Vagina (tissue), 2 donors: ENCODE measurements at places on chromosomes 4 and X.

- DNase-seq: no peak
Observed at GRCh38 chr4:100509386-100509785, 8.4 kb downstream of the EMCN start.

GRCh38 chr4:157591245-157591644 is 370.7 kb downstream of the GRIA2 start:
- DNase-seq: no peak

GRCh38 chrX:155188786-155189185 is 27.5 kb upstream of the VBP1 start:
- no peak for DNase-seq

DNA sequence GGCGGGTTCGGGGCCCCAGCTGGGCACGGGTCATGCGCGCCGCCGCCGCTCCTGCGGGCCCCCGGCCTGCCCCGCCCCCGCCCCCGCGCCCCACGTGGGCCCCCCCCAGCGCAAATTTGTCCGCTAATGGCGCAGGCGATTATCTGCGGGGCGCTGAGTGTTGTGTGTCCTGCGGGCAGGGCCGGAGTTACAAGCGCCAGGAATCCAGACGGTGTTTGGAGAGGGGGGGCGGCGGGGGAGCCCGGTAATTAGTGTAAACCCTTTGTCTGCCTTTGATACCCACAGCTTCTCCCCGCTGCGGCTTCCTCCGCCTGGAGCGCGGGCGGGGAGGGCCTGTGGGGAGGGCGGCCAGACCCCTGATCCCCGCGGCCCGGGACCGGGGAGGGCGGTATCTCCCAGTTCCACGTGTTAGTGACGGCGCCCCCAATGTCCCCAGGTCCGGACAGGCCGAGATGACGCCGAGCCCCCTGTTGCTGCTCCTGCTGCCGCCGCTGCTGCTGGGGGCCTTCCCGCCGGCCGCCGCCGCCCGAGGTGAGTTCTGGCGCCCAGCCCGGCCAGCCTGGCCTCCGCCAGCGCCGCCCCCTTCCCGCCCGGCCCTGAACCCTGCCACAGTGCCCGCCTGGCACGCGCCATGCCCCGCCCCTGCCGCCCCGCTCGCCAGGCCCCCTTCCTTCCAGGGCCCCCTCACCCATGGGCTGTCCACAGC is 761 bp downstream of the FGFRL1 start:
- DNase-seq: no peak

- DNase-seq: no peak
Observed at GRCh38 chr4:73904491-73904890, 35.3 kb downstream of the CXCL1 start.

DNA sequence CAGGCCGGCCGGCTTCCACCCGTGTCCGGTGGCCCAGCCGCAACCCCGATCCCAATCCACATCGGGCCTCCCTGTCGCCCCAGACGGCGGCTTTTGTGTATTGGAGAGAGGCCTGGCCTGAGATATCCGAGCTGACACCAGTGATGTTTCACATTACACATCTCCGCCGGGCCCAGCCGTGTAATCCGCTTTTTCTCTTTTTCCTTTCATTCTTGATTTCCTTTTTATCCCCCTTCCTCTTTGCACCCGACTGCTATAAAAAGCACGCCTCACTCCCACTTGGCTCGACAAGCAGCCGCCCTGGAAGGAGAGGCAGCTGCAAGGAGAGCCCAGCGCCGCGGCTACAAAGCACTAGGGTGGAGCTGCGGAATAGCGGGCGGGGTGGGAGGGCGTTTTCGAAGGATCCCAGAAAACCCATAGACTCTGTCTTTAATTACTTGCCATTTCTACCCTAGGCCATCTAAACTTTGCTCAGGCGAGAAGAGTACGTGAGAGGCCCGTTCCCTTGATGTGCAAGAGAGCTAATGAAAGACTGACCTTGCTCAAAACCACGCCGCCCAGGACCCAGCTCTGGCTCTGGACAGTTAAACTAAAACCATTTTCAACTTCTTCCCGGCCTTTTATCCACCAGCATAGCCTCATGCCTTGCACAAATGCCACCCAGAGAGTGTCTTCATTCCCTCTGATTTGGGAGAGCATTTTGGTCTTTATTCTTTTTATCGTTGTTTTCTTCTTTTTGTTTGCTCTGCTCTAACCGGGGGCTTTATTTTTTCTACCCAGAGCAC is 3.2 kb downstream of the PITX2 start:
- DNase-seq: no peak

DNA sequence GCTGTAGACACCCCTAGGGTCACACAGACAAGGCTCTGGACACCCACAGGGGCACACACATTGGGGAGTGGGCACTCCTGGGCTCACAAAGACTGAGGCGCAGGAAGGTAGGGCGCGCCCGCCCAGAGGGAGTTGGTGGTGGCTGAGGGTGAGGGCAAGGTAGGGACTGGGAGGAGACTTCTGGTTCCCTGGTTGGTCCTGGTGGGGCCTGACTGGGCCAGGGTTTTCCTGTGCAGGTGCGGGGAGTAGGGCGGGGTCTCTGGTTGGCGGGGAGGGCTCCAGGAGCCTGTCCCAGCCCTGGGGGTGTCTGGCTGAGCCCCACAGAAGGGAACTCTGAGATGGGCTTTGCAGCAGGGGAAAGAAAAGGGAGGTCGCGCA is 6.7 kb upstream of the WAS start:
- no peak for DNase-seq

DNA sequence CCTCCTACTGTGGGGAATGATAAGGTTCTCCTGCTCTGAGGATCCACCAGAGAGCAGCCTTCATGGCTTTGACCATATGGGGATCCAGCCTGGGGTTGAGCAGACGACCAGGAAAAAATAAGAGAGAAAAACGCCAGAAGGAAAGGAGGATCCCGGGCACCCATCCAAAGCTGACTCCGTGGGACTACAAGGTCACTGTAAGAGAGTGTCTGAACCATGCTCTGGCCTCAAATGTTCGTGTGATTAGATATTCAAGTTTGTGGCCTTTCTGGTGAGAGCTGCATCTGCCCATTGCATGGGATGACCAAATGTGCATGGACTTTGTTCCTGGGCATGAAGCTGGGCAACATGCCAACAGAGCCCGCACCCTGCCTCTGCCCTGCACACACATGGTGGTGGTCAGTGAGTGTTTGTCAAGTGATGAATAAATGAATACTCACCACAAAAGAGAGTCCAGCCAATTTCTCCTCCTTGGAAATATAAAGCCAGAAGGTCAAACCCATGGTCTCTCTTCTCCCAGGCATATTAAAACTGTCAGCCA is 346.0 kb upstream of the GATB start:
- no peak for DNase-seq

- no peak for DNase-seq
Observed at GRCh38 chr4:94468093-94468769, 16.5 kb downstream of the PDLIM5 start.

DNA sequence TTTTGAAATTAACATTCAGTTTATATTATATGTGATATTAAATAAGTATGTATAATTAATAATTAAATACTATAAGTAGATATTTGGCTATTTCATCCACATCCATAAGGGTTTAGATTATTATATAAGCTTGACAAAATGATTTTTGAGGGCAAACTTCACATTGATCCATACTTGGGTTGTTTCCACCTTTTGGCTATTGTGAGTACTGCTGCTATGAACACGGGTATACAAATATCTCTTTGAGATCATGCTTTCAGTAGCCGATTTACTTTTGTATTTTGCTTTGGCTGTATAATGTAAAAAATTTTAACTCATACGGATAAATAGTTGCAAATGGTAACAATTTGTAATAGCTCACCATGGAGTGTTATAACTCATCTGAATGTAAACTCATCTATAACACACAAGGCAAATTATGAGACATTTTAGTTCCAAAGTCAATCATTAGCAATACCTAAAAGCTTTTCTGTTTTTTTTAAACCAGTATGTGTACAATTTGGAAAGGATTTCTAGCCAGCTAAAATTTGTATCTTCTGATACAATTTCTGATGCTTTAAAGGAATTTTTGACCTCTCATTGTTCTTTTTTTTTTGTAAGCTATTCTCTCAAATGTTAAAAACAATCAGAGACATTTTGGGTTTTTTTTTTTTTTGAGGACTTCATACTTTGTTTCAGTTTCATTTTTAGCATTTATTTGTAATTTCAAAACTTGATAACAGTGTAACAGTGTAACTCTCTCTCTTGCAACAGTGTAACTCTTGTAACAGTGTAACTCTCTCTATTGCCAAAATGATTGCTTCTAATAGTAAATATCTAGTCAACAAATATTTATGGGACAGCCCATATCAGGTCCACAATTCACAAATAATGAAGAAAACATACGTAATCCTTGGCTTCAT is 51.8 kb upstream of the ARX start:
- DNase-seq: no peak

- DNase-seq: no peak
Observed at GRCh38 chr4:77220828-77221613, 64.0 kb downstream of the CCNG2 start.

GRCh38 chr4:86872135-86872534 is 20.1 kb downstream of the C4orf36 start:
- no peak for DNase-seq

DNA sequence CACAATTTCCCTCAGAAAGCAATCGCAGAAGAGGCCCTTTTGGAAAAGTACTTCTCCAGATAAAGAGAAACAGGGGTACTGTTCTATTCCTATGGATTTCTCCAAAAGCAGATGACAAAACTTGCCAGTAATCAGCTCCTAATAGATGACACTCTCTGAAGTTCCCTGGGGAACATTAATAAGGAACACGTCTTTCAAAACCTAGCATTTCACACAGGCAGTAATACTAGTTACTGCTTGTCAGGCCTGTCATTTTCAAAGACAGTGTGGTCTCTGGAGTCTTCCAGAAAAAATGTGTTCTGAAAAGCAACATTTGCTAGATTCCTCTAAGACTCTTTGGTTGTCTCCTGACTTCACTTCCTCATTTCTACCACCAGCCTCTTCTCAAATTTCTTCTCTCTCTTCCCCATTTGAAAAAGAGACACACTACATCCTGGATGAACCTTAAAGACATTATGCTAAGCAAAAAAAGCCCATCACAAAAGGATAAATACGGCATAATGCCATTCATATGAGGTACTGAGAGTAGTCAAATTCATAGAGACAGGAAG is 47.3 kb downstream of the CHRDL1 start:
- DNase-seq: no peak

- no peak for DNase-seq
Observed at GRCh38 chr4:120699354-120699753, 223.2 kb downstream of the PRDM5 start.

DNA sequence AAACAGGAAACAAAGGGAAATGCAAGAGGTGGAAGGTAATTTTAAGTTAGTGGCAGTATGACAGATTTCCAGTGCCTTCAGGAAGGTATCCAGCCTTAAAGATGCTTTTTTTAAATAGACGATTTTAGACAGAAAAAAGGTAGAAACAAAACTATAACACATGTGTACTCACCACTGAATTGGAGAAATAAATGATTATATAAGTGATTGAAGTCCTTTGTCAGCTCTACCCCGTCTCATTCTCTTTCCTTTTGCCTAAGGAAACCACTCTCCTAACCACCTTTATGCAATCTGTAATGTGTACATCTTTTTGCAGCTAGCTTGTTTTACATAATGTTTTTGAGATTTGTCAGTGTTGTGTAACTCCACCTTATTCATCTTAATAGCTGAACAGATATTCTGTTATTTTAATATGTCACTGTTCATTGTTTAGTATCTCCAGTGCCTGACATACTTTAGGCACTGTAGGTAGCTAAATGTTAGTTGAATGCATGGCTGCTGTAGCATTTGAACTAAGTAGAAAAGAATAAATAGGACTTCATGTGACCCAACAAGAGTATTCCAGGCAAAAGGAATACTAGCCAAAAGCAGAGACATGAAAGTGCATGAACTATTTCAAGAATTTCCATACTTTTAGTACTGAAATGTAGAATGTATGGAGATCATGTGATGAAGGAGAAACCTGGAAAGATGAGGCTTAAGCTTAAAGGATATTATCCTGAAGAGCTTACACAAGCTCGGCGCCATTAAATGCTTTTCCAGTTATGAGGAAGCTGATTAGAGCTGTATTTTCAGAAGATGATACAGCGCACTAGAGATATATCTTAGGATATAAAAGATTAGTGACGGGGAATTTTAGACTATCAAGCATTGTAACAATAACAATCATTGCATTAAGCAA is 865 bp downstream of the FAM200B start:
- DNase-seq: no peak

DNA sequence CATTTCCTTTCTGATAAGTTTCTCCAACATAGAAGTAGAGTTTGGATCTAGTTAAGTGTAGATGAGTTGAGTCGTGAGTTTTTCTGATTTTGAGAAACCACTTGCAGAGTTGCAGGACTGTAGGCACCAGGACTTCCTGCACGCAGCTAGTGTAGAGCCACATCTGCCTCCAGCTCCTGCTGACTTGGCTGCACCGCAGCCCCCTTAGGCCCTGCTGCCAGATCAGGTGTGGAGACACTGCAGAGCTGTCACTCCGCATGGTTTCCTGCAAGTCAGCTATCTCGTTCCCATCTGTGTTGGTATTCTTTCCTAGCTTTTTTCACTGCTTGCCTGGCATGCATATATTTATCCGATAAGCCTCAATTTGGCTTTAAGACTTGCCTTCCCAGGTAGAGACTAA is 48.9 kb downstream of the PCDH7 start:
- DNase-seq: no peak

DNA sequence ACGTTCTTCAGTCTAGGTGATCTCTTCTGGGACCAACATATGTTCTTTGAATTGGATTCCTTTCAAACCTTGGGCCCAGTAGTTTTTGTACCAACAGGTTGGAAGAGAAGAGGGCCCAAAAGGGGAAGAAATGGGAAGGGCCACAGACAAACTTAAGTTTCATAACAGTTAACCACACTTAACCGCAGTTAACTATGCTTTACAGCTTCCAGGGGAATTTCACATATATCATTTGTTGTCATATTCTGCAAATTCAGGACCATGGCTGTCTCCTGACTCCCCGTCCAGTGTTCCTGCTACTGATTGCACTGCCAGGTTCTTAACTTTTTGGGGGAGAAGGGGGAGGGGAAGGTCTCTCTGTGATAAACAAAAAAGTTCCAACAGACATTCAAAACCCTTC is 34.6 kb downstream of the RTL5 start:
- DNase-seq: no peak

DNA sequence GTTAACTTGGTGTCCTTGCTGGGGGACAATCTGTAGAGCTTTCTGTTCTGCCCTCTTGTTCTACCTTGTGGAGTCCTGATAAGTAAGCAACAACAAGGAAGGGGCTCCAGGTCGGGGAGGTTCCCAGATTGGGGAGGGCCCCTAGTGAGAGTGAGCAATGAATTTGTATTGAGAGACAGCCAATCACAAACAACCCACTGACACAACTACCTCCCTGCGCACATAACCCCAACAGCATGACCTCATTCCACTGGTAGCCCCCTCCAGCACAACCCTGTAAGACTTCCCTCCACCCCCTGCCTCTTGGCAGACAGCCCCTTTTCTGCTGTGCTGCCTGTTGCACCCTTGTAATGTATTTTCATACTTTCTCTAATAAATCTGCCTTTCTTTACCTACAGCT is 19.7 kb upstream of the PNPLA4 start:
- DNase-seq: no peak

- DNase-seq: no peak
Observed at GRCh38 chr4:168784786-168785461, 225.1 kb downstream of the CBR4 start.

- DNase-seq: no peak
Observed at GRCh38 chrX:135984791-135985156, 461 bp upstream of the SLC9A6 start.

GRCh38 chrX:109601486-109601885 is 23.5 kb downstream of the KCNE5 start:
- DNase-seq: no peak

- DNase-seq: no peak
Observed at GRCh38 chr4:186039697-186040096, 29.3 kb upstream of the TLR3 start.
